GM03348 (cell line): ENCODE measurements at places on chromosomes 2 and 18.

DNA sequence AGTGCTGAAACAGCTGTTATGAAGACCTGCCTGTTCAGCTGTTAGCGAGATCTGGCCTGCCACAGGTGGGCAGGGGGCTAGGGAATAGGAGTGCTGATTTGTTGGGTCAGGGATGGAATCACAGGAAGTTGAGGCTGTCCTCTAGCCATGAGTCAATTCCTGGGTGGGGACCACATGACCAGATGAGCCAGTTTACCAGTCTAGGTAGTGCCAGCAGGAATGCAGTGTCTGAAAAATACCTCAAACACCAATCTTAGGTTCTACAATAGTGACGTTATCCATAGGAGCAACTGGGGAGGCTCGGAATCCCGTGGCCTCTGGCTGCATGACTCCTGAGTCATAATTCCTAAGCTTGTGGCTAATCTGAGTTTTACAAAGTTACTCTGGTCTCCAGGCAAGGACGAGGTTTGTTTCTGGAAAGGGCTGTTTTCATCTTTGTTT, 44.9 kb downstream of the DYSF start:
- DNase-seq, result peak; percentile 59

DNA sequence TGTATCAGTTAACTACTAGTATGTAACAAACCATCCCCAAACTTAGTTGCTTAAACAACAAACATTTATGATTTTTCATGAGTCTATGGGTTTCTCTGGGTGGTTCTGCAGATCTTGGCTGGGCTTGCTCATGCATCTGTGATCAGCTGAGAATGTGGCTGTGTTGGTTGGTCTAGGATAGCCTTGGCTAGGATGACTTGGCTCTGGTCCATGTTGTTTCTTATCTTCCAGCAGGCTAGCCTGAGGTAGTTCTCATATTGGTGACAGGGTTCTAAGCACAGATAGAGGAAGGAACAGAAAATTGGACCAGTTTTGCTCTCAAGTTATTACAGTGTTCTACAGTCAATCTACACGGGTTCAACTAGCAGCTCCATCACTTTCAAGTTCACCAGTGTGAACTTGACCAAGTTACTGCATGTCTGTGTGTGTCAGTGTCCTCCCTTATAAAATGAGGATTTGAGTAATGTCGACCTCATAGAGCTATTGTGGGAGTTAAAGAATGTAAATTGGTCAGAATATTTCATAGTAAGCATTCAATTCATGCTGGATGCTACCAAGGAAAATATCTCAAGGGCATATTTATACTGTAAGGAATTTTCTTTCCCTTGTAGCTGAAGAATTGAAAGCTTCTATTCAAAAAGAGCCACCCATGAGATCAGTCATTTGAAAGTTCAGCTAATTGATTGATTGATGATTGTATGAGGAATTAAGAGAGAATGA, 65.3 kb downstream of the MYO3B start:
- no peak for DNase-seq

DNA sequence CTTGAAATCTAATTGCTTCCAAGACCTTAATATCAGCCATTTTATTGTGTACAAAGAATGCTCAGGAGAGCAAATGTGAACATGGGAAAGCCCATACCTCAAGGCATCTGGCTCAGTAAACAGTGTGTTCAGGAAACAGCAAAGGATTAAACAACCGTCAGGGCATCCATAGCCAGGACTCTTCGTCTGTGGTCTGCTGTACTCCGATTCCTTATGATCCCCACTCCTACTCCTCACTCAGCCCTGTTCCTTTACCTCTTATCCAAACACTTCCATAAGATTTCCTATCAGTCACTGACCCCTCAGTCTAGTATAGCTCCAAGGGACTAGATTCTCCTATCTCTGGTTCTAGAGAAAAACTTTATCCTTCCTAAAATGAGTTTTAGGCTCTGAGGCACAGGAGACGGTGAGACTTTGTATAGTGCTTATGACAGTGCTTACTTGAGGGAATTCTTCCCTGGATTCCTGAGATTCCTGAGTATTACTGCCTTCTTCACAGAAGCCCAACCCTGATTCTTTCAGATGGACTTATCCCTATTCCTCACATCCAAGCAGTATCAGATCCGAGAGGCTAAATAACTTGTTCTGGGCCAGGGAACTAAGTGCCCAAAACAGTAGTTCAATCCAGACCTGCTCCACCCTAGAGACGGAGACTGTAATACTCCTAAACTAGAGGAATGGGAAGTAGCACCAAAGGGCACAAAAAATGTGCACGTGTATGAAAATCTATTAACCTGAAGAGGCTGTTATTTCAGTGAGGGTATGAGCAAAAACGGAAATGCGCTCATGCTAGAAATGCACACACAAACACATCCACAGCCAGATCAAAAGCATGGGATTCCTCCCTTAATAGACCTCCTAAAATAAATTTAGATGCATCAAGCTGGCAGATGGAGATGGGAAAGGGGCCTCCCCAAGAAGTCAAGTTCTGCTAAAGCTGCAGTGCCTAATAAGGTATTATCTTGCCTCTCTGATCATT, 42.1 kb upstream of the SIGLEC15 start:
- peak; percentile 80 for DNase-seq

DNA sequence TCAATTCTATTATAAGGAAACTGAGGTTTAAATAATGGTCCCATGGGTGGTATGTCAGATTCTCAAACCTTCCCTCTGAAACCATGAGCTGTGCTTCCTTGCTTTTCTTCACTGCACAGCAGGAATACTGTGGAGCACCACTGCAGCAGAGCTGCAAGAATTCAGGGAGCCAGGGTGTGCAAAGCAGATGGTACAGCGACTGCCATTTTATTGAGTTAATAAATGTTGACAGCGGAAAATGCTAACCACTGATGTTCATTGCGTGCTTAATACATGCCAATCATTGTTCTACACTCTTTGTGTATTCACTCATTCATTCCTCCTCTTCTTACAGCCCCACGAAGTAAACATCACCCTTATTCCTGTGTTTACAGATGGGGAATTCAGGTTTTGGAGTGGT, 152.2 kb upstream of the THSD7B start:
- no peak for DNase-seq

DNA sequence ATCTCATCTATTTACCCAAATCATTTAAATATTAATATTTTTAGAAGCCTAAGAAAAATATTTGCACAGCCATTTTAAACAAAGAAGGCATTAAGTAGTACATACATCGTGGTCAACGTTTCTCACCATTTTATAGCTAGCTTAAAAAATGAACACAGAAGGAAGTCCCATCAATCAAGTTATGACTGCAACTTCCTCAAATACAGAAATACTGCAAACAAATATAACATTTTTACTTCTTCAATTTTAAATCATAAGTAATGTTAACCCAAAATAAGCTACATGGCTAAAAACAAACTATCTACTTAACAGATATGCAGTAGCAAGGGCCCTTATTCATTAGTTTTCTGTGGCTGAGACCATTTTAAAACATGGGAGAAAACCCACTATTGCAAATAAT, 30.6 kb downstream of the ITSN2 start:
- no peak for DNase-seq

GRCh38 chr2:33494155-33494779, 17.8 kb downstream of the RASGRP3 start:
- no peak for DNase-seq

DNA sequence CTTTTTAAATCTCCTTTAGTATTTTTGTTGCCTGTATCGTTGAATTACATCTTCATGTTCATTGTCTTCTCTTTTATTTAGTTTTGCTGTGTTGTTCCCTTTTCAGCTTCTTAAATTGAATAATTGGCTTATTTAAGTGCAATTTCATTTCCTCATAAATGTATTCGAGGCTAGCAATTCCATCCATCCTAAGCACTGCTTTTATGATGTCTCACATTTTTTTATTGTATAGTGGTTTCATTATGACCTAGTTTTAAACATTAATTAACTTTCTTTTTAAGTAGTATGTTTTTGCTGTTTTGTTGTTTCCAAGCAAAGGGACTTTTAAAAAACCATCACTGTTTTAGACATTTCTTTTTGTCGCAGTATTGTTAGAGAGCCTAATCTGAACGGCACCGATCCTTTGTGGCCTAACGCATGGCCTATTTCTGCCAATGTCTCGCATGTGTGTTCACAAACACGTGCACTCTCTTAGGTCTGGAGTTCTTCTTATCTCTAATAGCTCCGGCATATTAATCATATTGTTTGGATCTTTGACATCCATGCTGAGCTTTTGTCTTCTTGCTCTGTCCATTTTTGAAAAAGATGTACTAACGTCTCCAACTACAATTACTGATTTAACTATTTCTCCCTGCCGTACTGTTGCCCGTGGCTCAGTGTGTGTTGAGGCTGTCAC, 59.6 kb upstream of the ZNF516 start:
- no peak for DNase-seq

GRCh38 chr2:18245375-18245774, 315.1 kb downstream of the RDH14 start:
- DNase-seq, result no peak

GRCh38 chr2:97969081-97970067, 26.4 kb downstream of the TMEM131 start:
- no peak for DNase-seq

GRCh38 chr2:221309892-221310583, 262.1 kb downstream of the EPHA4 start:
- DNase-seq, result no peak

GRCh38 chr18:75223687-75224347, 13.2 kb downstream of the TSHZ1 start:
- DNase-seq, result no peak

- no peak for DNase-seq
Observed at GRCh38 chr18:79637921-79638909, 41.4 kb upstream of the CTDP1 start.

DNA sequence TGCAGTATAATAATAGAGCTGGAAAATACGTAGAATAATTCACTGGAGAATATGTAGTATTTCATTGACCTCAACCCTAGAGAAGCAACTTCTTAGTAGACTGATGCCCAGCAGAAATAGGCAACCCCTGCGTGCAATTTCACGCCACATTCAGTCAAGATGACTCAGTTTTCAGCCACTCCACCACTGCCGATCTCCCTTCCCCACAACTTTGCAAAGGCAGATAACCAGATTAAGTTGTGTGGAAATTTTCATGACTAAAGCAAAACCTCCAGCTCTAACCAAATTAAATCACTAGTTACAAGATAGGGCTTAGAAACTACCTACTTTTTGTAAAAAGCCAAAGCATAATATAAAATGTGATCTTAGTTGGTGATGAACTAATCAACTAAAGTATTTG, 63.3 kb upstream of the STK17B start:
- peak; percentile 66 for DNase-seq

- DNase-seq, result no peak
Observed at GRCh38 chr2:29222381-29223179, 107.4 kb downstream of the CLIP4 start.

DNA sequence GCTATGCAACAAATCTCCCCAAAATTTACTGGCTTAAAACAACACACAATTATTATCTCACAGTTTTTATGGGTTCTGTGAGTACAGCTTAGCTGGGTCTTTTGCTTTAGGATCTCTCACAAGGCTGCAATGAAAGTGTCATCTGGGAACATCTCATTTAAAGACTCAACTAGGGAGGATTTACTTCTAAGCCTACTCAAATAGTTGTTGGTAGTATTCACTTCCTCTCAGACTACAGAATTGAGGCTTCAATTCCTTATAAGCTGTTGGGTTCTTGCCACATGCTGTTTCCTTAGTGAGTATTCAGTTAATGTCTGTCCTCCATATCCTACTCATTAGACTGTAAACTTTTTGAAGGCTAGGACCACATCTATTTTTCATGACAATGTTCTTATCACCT, 72.3 kb downstream of the MDH1 start:
- DNase-seq, result peak; percentile 66

- peak; percentile 93 for DNase-seq
Observed at GRCh38 chr18:26656944-26657536, 108.7 kb upstream of the KCTD1 start.

DNA sequence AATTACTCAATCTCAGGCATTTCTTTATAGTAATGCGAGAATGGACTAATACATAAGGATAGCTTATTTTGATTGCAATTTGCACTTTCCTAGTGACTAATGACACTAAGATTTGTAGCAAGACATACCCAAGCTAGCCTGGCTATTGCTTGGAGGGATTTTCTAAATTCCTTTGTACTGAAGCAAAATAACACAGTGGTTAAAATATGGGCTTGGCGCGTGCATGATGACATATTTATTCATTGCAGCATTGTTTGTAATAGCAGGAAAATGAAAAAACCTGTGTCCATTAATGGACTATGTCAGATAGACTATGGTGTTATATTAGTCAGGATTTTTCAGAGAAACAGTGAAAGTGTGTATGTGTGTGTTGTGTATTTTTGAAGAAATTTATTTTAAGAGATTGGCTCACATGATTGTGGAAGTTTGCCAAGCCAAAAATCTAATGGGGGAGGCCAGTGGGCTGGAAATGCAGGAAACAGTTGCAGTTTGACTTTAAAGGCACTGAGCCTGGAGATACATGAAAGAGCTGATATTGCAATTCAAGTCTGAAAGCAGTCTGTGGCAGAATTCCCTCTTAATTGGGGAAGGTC, 16.7 kb upstream of the LAPTM4A start:
- DNase-seq, result peak; percentile 78

DNA sequence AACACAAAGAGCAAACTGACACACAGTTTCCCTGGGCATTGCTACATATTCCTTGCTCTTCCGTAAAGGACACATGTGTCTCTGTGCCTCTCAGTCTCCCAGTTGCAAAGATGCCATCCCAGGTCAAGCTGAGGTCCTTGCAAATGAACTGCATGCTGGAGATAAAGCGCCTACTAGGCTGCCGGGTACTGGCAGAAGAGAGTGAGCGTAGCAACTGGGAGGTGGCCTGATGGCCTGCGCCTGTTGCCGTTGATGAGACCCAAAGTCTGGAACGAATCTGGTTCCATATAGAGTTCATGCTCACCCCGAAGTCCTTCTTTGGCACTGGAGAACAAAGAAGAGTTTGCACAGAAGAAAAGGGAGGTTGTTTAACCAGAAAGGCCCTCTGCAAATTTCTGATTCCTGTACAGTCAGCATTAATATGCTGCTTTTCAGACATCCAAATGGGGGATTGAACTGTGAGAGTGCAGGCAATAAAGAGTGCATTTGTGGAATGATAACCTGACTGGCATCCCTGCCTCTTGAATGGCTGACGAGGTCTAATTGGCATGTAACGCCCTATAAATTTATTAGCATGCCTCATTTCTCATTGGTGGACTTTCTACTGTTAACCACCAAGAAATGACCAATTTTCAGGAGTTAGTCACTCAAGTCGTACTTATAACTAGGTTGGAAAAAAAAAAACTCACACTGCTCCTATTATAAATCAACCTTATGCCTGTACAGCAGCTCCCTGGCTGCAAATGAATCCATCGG, 78.7 kb downstream of the GBX2 start:
- DNase-seq, result no peak

DNA sequence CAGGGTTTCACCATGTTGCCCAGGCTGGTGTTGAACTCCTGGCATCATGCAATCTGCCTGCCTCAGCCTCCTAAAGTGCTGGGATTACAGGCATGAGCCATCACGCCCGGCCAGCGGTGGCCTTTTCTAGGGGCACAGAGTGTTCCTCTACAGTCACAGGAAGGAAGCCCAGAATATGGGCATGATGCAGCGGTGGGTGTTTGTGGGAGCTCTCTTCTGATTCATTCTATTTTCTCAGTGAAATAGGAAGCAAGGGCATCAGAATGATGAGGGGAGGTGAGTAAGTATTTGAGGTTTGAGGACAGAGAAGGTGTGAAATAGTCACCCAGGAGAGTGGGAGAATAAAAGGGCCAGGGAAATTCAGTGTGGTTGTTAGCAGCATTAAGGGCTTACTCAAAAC, 70.3 kb upstream of the PSME4 start:
- no peak for DNase-seq
